Activated CD4-positive, alpha-beta T cell treated with anti-CD3 and anti-CD28 coated beads, Interleukin-2, amount 50 U/mL, for 1 hour (primary cell): ENCODE measurements at places on chromosomes 13 and 19.

- no peak for DNase-seq
Measured at GRCh38 chr13:65653613-65654012, 1576.5 kb downstream of the PCDH9 start.

- DNase-seq, result no peak
Measured at GRCh38 chr13:112231451-112232083, 144.6 kb upstream of the SPACA7 start.

DNA sequence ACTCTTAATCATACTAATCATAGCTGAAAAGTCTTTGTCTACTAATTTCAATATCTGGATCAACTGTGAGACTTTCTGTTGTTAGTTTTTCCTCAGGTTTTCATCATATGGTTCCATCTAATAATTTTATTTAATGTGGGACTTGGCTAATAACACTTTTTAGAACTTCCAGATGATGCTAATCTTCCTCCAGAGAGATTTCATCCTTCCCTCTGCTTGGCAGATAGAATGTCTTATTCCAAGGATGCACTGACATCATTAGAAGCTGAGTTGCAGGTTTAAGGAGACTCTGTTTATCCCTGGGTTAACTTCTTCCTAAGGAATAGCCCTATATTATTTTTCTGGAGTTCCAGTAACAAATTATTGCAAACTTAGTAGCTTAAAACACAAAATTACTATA, 325.6 kb downstream of the COG6 start:
- DNase-seq, result no peak

GRCh38 chr19:887599-887998, 5.4 kb downstream of the MED16 start:
- DNase-seq, result no peak

- no peak for DNase-seq
Measured at GRCh38 chr13:45472171-45472705, 7.5 kb downstream of the COG3 start.

GRCh38 chr19:8697671-8698432, 743 bp downstream of the ACTL9 start:
- no peak for DNase-seq

GRCh38 chr19:35143231-35143715, at the start of gene FXYD7:
Gene FXYD7 (plus strand): TSS chr19:35143255. CDS start chr19:35143334, 79 bp downstream.
- no peak for DNase-seq

- no peak for DNase-seq
Measured at GRCh38 chr19:4583961-4584669, 24.6 kb upstream of the SEMA6B start.

- DNase-seq, result no peak
Measured at GRCh38 chr19:56324436-56324835, 9.8 kb upstream of the ZSCAN5A start.

- DNase-seq, result no peak
Measured at GRCh38 chr19:52507266-52507665, 20.2 kb upstream of the ZNF808 start.

DNA sequence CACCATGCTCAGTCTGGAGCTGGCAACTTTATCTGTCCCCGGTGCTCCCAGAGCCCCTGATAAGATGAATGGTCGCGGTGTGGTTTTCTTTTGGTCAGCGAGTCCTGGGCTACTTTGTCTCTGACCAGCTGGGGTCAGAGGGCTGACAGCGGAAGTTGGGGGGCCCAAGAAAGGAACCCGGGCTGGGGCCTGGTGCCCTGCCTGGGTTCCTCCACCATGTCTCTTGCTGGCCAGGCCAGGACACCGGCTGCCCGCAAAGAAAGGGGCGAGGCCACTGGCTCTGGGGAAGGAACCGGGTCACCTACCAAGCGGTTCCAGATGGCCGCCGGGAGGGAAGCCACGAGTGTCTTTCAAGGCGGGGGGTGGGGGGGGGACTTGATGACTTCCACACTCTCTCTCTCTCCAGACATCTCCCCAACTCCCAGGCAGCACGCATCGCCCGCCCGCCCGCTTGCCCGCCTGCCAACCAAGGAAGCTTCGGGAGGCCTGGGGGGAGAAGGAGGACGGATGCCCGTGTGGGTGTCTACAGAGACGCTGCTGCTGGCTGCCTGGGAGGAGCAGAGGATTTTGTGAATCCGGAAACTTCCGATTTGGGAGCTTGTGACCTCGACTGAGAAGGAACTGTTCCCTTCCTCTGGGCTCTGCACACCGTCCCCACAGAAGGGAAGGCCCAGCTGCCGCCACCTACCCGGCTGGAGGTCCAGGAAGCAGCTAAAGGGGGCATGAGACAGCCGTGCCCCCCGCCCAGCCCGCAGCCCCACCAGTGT, 1.1 kb downstream of the PIP5K1C start:
- DNase-seq, result no peak

GRCh38 chr13:73985783-73986182, 148.4 kb downstream of the KLF12 start:
- no peak for DNase-seq
